Activated CD4-positive, CD25-positive, alpha-beta regulatory T cell treated with anti-CD3 and anti-CD28 coated beads, Interleukin-2, amount 50 U/mL, for 16 hours (primary cell): ENCODE measurements at places on chromosomes 5 and 9.

GRCh38 chr5:110625376-110625999 lies 101.0 kb downstream of the TMEM232 start:
- DNase-seq, result no peak

DNA sequence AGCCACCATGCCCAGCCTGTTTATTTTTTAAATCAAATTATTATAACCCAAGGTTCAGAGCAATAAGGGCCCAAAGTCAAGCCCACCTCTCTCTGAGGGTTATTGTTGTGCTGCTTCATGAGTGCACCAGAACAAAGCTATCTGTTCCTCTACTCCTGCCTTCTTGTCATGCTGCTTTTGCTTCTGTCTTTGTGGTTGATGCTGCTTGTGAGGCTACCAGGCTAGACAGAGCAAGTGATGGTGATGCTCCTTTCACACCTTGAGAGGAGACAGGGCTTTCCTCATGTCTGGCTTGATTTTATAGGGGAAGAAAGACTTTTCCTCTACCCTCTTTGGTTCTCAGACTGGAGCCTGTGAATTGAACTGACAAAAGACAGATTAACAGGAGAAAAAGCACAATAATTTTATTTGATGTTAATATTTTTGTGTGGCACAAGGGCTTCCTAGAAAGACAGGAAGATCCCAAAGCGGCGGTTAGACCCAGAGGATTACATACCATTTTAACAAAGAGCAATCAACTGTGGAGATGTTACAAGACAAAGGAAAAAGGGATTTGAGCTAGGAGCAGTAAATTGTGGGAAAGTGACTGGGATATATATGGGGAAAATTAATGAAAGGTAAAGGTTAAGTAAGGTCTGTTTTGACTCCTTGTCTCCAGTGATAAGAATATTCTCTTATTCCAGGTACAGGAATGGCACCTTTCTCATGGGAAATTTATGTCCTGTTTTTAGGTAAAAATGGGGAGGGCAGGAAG lies 4.4 kb upstream of the CD180 start:
- DNase-seq, result no peak

- DNase-seq, result no peak
Measured at GRCh38 chr5:141488591-141489561, at the start of gene PCDHGC5. PCDHGC5 (plus strand) TSS chr5:141489081; CDS start chr5:141489241, 160 bp downstream.

- DNase-seq, result no peak
Measured at GRCh38 chr5:1244976-1245375, 19.8 kb downstream of the SLC6A18 start.

GRCh38 chr9:18437315-18438201 lies 36.4 kb upstream of the ADAMTSL1 start:
- DNase-seq, result no peak

DNA sequence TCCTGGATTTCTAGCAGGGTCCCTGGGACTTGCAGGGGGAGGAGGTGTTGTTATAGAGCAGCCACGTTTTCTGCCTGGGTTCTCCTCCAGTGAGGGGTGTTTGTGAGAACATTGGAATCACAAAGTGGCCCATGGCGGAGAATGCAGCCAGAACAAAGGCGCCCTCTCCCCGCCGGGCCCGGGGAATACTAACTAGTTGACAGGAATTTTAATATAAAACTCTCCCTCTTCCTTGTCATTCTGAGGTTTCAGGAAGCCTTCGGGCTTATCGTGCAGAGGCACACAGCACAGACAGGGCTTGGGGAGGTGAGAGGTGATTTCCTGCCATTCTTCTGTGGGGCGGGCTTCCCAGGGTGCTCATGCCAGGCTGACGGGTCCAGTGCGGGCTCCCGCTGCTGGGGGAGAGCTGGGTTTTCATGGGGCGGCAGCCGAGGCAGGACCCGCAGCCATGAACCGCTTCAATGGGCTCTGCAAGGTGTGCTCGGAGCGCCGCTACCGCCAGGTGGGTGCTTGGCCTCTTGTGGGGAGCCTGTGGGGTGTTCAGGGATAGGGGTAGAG lies 37.7 kb downstream of the RGS3 start:
- DNase-seq, result no peak

GRCh38 chr9:115142517-115143270 lies 24.7 kb upstream of the TNC start:
- DNase-seq, result no peak

GRCh38 chr9:114413861-114414301 lies 26.1 kb upstream of the AKNA start:
- DNase-seq, result no peak

- no peak for DNase-seq
Measured at GRCh38 chr5:128681764-128682592, 143.9 kb upstream of the FBN2 start.

DNA sequence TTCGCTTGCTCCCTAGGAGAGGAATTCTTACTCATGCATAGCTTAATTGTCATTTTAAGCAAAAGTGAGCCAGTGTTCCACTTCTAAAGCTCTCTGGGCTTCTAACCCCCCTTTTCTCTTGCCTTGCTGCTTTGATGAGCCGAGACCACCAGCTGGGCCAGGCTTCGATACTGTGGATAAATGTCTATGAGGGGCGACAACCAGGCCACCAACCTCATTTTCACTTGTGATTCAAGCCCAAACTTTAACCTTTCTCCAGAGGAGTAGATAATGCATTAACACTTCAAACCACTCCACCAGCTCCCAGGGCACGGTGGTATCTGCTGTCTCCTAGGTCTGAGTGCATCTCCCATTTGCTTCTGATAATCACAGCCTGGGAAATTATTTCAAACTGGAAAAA lies 205.6 kb downstream of the PSAT1 start:
- DNase-seq, result no peak

GRCh38 chr5:178403351-178403750 lies 170.7 kb upstream of the PHYKPL start:
- no peak for DNase-seq

GRCh38 chr5:180820788-180821321 lies 18.2 kb upstream of the MGAT1 start:
- DNase-seq, result no peak

GRCh38 chr5:72692651-72693442 lies 123.6 kb upstream of the TNPO1 start:
- no peak for DNase-seq
